ENCODE measurements at places on chromosomes 7 and 10.

- DNase-seq: no peak
These were observed 65.1 kb downstream of the IGF2BP3 start for GRCh38 chr7:23405240-23405618.

GRCh38 chr10:111525696-111526095, 448.9 kb downstream of the ADRA2A start:
- DNase-seq: no peak

GRCh38 chr7:25963733-25964132, 188.3 kb upstream of the NFE2L3 start:
- DNase-seq: no peak

DNA sequence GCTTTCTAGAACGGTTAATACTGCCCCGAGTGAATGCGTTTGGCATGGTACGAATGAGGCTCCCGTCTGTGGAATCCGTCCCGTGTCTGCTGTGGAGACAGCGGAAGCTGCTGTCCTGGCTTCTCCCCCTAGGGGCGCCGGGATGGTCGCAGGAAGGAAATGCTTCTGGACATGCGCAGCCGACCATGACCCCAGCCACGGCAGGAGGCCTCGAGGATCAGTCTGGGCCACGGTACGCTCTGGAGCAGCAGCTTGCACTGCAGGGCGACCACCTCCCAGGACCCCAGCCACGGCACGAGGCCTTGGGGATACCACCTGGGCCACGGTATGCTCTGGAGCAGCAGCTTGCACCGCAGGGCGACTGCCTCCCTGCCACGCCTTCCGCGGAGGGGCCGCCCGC, 107.9 kb downstream of the CYTH3 start:
- DNase-seq: no peak

GRCh38 chr10:103277713-103278536, 987 bp downstream of the INA start:
- DNase-seq: no peak

DNA sequence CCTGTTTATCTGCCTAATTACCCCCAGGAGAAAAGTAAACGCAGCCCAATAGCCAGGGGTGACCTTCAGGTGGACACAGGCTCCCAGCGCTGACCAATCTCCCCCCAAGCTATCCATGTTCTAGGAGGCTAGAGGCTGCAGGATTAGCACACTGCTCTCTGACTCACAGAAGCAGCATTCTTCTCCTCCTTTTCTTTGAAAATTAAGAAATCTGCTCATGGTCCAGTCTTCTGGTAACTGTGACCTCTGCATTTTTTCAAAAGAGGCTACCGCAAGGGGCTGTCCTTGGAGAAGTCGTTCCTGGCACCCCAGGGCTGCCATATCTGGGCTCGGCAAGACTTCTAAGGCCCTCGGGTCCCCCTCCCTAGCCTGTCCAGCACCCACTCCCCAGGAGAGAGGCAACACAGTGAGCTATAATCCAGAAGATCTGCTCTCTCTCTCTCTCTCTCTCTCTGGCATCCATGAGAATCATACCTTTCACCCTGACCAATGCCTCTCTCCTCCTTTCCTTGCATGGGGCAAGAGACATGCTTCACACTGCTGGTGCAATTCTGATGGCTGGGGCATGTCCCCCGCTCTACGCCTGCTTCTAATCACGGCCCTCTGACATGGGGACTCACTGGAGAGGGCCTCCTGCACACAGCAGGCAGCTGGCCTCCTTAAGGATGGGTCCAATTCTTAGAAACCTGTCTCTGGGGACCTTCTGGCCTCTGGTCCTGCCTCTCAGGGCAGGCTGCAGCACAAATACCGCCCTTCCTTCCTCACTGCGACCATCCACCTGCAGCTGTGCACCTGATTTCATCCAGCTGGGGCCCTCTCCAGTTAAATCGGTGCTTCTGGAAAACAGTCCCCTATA, 27.3 kb downstream of the ANXA11 start:
- DNase-seq: no peak

- no peak for DNase-seq
These were observed 20.4 kb downstream of the LRMDA start for GRCh38 chr10:75451831-75452230.

DNA sequence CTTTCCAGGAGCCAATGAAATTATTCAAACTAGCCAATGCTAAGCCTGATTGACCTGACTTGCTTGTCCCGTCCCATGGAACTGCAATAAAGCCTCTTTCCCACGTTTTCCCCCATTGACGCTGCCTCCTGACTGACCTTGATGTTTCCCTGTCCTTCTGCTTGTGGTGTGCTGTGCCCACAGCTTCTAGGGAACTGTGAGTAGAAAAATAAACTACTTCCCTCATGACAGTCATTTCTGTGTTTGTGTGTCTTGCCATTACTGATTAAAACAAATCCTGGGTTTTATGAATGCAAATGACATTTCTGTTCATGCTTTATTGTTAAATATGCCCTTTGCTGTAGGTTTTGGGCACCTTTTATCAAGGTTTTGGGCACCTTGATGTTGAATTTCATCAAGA, 91.3 kb upstream of the ABI1 start:
- no peak for DNase-seq

All from NCI-H774 (cell line).